Activated CD4-positive, alpha-beta T cell treated with anti-CD3 and anti-CD28 coated beads, Interleukin-2, amount 10 ng/mL, durations not matched to agents 7 days and 5 days (primary cell): ENCODE measurements at places on chromosomes 11 and 22.

DNA sequence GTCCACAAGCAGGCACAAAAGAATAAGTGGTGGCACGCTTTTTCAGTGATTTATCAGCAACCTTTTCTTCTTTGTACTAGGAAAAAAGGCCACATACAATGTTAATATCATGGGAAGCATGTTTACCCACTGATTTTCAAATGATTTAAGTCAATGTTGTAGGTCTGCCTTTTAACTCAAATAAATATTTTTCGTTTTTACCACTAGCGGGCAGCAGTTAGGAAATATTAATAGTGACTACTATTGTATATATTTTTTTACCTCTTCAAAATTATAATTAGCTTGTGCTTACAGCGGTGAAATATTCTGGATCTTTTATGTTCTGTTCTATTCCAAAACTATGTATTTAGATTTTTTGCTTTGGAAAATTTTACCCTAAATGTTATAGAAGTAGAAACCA is 6.4 kb upstream of the SLC17A6 start:
- DNase-seq, result no peak

DNA sequence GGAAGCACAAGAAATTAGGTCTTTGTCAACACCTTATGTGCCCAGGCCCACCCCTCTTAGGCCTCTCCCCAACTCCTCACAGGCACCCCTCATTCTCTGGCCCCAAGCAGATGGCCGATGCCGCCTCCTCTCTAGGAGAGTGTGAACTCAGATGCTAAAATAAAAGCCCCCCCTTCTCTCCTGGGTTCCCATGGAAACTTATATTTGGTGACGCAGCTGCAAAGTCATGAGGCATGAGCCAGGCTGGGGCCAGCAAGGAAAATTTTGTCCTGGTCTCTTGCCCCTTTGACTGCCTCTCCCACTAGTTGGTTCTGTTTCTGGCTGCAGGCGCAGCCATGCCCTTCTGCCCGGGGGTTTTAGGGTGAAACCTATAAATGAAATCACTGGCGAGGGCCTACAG is 11.8 kb downstream of the RCOR2 start:
- no peak for DNase-seq

GRCh38 chr11:121449123-121449522 is 3.0 kb upstream of the SORL1 start:
- peak; percentile 60 for DNase-seq

- DNase-seq, result no peak
These were observed 555.3 kb downstream of the MIAT start for GRCh38 chr22:27212617-27213177.

- no peak for DNase-seq
These were observed 3.1 kb upstream of the CTSD start for GRCh38 chr11:1766719-1767398.

GRCh38 chr22:39925909-39926679 is 25.2 kb downstream of the GRAP2 start:
- peak; percentile 49 for DNase-seq

DNA sequence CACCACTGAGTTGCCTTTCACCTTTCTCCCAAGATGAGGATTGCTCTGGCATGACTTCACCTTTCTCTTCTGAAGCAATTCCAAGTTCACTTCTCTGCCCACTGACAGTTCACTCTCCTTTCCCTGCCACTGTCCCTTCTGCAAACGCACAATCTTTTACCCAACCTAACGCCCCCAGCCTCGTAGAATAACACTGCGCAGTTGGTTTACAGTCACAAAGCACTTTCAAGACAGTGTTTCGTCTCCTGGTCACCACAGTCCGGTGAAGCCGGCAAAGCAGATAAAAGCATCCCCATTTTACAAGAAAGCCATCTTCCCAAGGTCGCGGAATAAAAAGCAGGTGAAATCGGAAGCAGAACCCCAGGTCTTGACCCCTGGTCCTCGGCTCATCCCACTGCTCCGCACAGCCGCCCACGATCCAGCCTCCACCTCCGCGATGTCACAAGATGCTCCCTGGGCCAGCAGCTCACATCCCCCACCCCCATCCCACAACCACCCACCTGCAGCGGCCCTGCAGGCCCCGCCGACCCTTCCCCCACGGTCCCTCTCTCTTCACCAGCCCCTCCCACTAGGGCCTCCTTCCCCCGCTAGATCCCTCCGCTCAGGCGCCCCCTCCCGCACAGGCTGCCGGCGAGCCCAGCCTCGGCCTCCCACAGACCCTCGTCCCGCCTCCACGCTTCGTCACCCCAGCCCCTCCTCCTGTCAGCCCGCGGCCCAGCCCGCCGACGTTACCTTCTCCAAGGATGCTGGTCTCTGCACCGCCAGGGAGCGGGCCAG is 585 bp downstream of the PI4KA start:
- peak; percentile 88 for DNase-seq

DNA sequence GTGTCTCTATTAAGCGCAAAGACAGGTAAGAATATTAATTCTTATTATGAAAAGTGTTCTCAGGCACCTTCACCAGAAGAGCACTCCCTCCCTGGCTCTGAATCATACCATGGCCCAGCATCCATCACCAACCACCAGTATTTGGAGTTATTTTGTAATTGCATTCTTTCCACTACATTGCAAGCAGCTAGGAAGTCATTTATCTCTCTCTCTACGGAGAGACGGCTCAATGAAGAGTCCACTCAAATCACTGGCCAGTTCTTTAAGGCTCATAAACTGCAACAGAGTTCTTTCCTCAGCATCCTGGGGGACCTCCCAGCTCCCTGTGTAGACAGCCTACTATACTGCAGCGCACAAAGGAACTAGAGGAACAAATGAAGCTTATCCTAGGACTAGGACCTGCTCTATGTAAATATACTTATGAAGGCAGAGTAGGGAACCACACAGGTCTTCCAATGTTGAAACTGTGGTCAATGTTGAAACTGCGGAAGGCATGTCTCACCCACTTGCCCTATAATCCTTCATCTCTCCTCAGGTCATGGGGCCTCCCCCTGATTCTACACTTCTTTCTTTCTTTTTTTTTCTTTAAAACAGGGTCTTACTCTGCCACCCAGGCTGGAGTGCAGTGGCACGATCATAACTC is 63.4 kb downstream of the AAMDC start:
- DNase-seq, result no peak

DNA sequence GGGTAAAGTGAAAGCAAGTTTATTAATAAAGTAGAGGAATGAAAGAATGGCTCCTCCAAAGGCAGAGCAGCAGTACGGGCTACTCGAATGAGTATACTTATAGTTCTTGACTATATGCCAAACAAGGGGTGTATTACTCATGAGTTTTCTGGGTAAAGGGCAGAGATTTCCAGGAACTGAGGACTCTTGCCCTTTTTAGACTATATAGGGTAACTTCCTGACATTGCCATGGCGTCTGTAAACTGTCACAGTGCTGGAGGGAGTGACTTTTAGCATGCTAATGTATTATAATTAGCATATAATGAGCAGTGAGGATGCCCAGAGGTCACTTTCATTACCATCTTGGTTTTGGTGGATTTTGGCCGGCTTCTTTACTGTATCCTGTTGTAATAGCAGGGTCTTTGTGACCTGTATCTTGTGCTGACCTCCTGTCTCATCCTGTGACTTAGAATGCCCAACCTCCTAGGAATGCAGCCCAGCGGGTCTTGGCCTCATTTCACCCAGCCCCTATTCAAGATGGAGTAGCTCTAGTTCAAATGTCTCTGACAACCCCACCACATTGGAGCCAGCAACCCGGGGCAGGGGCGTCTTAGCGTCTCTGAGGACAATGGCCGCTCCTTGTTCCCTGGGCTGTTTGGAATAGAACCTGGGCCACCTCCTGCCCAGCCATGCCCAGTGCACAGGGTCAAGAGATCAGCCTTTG is 34.9 kb upstream of the CD82 start:
- DNase-seq, result peak; percentile 68

- no peak for DNase-seq
These were observed 10.6 kb downstream of the RPL3 start for GRCh38 chr22:39308614-39309363.

- DNase-seq, result no peak
These were observed at the start of gene CHST1 for GRCh38 chr11:45665206-45665932. CHST1 (minus strand) TSS chr11:45665622; CDS start chr11:45650923, 14,699 bp downstream.

GRCh38 chr11:46338636-46338987 is 8.7 kb upstream of the DGKZ start:
- DNase-seq, result no peak

DNA sequence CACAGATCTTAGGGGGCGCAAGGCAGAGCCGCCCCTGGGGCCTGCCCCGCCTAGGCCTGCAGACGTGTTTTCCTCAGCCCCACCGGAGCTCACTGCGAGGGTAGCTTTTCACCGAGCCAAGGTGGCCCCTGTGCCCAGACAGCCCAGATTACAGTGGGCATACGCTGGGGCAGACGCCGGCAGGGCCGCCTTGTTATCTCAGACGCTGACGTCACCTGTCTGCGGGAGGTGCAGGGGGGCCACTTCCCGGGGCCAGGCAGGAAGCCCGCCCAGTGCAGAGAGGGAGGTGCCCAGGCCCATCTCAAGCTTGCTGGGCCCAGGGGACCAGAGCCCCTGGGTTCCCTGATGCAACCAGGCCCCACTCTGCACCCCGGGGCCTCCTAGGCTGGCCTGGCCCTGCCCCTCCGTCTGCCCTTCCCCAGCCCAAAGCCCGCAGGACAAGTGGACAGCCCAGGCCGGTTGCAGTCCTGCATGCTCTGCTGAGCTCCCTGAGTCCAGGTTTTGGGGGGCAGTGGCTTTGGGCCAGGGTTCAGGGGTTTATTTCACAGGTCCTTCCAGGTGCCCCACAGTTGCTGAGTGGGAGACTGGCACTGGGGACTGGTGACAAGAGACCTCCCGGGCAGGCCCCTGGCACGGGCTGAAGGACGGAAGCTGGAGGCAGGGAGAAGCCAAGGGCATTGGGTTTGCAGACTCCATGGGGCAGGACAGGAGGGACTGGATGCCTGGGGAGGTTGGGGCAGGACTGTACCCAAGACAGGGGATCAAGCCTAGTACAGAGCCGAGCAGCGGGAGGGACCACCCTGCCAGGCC is 38.6 kb downstream of the IGF2 start:
- no peak for DNase-seq

GRCh38 chr22:35379146-35379993 is 1.5 kb upstream of the HMOX1 start:
- DNase-seq, result no peak

GRCh38 chr11:88131764-88132470 is 43.3 kb downstream of the RAB38 start:
- no peak for DNase-seq

- no peak for DNase-seq
These were observed 218.6 kb downstream of the FAT3 start for GRCh38 chr11:92443199-92443598.

DNA sequence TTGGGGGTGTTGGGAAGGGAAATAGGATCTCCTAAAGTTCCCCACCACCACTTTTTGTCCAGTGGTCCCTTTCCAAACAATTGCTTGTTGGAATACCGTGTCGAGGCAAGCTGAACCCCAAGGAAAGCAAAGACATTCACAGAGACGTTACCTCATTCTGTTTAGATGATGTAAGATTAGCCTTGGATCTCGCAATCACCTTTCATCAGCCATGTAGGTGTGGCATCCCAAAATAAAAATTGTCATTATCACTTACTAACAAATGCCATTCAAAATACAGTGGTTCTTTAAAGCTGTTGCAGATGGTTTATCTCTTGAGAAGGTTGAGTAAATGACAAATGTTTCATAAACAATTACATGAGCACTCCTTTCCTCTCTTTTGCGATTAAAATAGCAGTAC is 86.5 kb upstream of the SLC25A18 start:
- DNase-seq, result no peak

DNA sequence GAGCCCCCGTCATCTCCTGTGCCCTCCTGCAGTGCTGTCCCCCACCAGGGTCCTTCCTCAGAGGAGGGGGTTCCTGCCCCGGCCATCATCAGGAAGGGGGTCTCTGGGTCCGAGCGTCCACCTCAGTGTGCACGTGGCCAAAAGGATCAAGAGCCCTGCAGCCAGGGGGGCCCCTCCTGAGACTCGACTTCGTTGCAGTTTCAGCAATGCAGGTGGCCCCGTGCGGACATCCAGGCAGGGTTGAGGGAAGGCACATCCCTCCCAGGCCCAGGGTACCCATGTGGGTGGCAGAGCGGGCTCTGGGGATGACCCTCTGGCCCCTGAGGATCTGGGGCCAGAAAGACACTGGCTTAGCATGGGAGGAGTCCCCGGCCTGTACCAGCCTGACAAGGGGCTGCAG is 41.3 kb downstream of the LRP5 start:
- DNase-seq, result no peak

DNA sequence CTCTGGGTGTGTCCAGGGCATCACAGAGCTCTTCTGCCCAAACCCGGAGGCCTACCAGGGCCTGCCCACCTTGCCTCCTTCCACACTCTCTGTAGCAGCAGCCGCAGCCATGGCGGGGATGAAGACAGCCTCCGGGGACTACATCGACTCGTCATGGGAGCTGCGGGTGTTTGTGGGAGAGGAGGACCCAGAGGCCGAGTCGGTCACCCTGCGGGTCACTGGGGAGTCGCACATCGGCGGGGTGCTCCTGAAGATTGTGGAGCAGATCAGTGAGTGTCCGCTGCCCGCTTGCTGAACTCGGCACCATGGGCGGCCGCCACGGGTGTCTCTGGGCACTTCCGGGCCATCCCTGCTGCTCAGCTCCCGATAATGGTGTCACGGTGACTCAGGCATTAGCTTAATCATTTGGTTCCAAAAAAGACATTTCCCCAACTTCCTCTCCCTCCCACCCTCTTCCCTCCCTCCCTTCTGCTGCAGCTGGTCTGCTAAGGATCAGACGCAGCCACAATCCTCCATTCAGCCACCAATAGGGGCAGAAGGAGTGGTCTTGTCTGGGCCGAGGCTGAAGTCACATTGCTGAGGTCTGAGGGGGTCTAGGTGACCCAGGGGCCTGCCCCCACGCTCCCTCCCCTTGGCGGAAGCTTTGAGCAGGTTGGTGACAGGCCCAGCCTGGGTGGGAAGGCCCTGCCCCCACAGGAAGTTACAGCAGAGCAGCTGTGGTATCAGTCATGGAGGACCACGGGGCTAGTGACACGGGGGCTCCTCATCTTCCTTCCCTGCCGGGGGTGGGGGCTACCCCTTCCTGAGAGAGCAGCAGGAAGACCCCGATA is 950 bp downstream of the FERMT3 start:
- DNase-seq, result peak; percentile 84

GRCh38 chr22:46028106-46028991 is 51.4 kb upstream of the WNT7B start:
- DNase-seq, result no peak

DNA sequence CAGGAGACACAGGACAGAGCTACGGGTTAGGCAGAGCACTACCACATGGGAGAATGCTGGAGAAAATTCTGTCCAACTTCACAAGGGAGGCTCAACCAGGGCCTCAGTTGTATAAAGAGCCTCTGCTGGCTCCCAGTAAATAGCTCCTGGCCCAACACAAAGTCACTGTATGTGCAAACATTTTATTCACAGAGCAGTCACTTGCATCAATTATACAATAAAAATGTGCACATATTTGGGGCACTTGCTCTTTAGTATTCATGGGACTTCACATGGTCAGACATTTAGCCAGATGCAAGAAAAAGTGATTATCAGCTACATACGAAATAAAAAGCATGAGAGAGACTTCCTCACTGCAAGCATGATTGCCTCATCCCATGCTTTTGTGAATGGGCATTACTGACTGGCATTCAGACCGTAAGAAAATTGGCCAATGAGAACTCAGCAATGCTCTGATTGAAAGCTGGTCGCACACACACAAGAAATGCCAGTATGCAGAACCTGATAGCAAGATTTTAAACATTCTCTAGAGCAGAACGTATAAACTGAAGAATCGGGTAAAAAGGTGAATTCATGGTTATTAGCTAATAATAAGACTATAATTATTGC is 39.4 kb downstream of the BLID start:
- DNase-seq, result no peak
